ENCODE measurements at places on chromosomes 3 and 15.

DNA sequence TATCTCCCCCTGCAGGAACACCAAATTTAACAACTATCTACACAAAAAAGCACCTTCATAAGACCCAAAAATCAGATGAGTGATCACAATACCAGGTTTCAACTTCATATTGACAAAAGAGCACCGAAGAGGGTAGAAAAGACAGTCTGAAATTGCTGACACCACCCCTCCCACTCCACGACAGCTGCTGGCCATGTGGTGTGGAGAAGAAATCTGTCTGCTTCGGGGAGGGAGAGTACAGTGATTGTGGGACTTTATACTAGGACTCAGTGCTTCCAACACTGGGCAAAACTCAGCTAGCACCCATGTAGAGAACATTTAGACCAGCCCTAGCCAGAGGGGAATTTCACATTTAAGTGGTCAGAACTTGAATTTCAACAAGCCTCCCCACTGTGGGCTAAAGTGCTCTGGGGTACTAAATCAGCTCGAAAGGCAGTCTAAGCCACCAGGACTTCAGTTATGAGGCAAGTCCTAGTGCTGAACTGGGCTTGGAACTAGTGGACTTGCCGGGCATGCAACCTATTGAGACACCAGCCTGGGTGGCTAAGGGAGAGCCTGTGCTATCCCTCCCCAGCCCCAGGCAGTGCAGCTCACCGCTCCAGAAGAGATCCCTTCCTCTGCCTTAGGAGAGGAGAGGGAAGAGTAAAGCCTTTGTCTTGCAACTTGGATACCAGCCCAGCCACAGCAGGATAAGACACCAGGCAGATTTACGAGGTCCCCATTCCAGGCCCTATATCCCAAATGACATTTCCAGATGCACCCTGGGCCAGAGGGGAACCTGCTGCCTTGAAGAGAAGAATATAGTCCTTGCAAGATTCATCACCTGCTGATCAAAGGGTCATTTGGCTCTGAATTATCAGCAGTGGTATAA is 44.6 kb upstream of the POU1F1 start:
- no peak for DNase-seq

DNA sequence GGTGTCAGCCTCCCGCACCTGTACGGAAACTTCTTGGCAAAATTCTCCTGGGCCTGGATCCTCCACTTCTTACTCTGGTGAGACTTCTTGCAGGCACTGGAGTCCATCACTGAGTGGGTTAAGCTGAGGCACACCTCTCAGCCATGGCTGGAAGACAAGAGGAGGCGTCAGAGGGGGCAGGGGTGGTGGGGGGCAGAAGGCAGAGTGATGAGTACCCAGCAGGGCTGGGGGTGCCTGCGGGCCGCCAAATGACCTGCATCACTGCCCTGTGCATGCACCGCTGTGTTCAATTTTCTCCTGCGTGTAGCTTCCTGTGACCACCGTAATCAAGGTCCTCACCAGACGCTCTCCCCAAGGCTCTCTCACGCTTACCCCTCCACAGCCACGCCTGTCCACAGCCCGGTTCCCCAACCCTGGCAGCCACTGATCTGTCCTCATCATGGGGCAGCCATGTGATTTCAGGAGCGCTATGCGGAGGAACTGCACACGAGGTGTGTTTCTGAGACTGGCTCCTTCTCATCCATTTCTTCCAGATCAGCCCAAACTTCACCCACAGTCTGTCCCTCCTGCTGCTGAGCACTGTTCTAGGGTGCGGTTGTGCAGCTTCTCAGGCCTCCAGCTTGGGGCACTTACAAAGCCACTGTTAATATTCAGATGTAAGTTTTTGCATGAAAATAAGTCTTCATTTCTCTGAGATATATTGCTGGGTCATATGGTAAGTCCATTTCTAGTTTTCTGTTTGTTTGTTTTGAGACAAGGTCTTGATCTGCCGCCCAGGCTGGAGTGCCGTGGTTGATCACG is 5.2 kb downstream of the C3orf22 start:
- no peak for DNase-seq

GRCh38 chr15:85692321-85692720 is 102.4 kb downstream of the KLHL25 start:
- DNase-seq = no peak

- no peak for DNase-seq
Measured at GRCh38 chr3:193989186-193989585, 146.8 kb upstream of the HES1 start.

- no peak for DNase-seq
Measured at GRCh38 chr3:39879581-39879980, 70.2 kb downstream of the MYRIP start.

DNA sequence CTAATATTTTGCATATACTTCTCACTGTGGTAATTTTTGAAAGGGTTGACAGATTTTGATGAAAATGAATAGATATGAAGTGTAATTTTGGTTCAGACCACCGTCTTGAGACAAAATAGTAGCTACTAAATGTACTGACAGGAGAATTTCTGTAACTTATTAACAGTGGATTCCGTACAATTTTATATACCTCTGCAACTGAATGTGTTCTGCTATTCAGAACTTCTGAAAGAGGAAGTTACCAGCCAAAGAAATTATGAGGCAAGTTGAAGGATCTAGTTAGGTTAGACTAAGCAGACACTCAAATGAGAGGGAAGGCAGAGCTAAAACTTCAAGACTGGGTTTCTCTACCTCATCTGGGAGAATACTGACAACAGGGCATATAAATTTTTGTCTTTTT is 29.4 kb downstream of the GAP43 start:
- DNase-seq = no peak

DNA sequence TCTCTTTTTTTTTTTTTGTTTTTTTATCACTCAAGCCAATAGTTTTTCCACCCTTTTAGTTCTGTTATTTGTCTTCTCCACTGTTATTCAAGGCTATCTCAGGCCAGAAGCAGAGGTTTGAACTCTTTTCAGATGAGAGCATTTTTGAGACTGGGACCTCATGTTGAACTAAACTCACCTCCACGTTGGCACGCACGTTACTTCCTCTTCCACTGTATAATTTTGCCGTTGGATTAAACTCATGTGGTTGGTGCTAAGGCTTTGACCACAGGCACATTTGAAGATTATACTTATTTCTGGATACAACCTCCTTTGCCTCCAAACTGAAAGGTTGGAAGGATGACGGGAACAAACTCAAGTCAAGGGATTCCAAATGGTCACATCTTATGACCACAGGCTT is 501.3 kb upstream of the TPRG1 start:
- DNase-seq = no peak

DNA sequence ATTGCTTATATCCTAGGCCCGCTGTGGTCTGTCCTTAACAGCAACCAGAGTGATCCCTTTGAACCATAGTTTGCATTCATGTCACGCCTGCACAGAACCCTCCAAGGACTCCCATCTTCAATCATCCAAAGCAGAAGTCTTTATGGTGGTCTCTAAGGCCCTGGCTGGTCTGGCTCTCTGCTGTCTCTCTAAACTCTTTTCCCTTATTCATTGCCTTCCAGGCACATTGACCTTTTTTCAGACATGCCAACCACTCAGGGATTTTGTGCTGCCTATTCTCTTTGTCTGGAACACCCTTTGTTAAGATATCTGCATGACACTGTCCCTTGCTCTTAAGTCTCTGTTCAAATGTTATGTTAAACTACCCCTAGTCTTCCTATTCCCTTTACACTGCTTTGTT is 21.9 kb upstream of the ZBTB47 start:
- DNase-seq = no peak

- DNase-seq = no peak
Measured at GRCh38 chr3:125401402-125401801, 26.3 kb upstream of the ZNF148 start.

- no peak for DNase-seq
Measured at GRCh38 chr15:80800067-80800466, 20.9 kb downstream of the CEMIP start.

- DNase-seq = no peak
Measured at GRCh38 chr15:92707880-92708551, 52.4 kb upstream of the FAM174B start.

GRCh38 chr3:18580268-18580667 is 155.1 kb upstream of the SATB1 start:
- peak; percentile 5 for DNase-seq

GRCh38 chr3:159818997-159819500 is 169.6 kb upstream of the IL12A start:
- no peak for DNase-seq

- DNase-seq = peak; percentile 52
Measured at GRCh38 chr3:160748231-160748630, 7.8 kb upstream of the PPM1L start.

DNA sequence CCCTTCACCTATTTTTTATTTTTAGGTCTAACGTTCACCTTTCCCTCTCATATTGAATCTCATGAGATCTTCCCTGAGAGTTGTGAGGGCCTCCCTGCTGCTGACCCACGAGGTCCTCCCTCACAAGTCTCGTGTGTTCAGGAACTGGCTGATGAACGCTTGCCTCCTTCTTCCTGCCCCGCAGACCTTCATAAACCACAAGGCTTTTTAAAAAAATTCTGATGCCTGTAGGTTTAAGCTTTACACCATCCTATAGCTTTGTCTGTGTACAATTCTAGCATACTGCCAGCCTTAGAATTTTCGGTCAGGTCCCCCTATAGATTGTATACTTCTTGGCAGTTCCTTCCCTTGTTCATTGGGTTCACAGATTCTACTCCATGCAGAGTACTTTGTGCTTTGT is 50.5 kb downstream of the CHST2 start:
- no peak for DNase-seq

- no peak for DNase-seq
Measured at GRCh38 chr3:75176937-75177336, 487.2 kb upstream of the FRG2C start.

Measured in hematopoietic multipotent progenitor cell treated with erythropoietin and hydrocortisone succinate and interleukin-3 and kit ligand, for 15 days (in vitro differentiated cells).